ENCODE measurements at places on chromosomes 6 and 20. TPM values are rescaled to one million over a fixed set of nuclear protein-coding genes. Genes with fewer than 3 reads are reported as not detected.

The CCR6 gene
- total RNA-seq, result not detected

The TCP11 gene
- total RNA-seq, result not detected

The LY6G6F gene
- not detected for total RNA-seq

The CSNK2A1 gene
- 127 TPM for total RNA-seq

The SRC gene
- total RNA-seq, result 1.7 TPM

The TPMT gene
- total RNA-seq, result 7.0 TPM

The SLC2A10 gene
- not detected for total RNA-seq

The IRF4 gene
- 177 TPM for total RNA-seq

The HRH3 gene
- not detected for total RNA-seq

The SMPDL3A gene
- 0.30 TPM for total RNA-seq

The MUCL3 gene
- not detected for total RNA-seq

The PSORS1C2 gene
- not detected for total RNA-seq

The CST7 gene
- 78.4 TPM for total RNA-seq

The BMP2 gene
- not detected for total RNA-seq

The MCHR2 gene
- total RNA-seq, result not detected

The SAMD5 gene
- not detected for total RNA-seq

The C6orf141 gene
- 0.55 TPM for total RNA-seq

The ISM1 gene
- total RNA-seq, result 3.0 TPM

The GPLD1 gene
- 0.18 TPM for total RNA-seq

Measured in T-helper 2 cell treated with Interferon-gamma antibody and Interleukin-4, amounts not matched to agents 100 ng/mL and 5 ng/mL, for 36 hours (primary cell).